Activated CD8-positive, alpha-beta memory T cell treated with anti-CD3 and anti-CD28 coated beads for 1 hour (primary cell): ENCODE measurements at places on chromosomes 2 and 18.

DNA sequence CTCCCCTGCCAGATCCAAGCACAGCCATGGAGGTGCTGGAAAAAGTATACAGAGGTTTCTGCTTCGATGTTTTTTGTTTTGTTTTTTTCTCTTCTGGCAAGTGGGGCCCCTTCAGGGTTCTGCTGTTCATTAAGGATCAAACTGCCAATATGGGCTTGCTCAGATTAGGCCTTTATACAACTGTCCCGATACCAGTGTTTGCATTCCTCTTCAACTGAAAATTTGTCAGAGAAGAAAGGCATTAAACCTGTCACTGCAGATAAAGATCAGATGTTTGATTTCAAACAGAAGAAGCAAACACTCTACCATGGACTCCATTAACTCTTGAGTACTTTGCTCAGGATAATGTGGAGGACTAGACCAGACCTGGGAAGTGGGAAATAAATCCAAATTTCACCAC is 396.0 kb upstream of the SMIM21 start:
- DNase-seq, result no peak

- no peak for DNase-seq
Measured at GRCh38 chr18:23814991-23815614, 125.8 kb downstream of the LAMA3 start.

- no peak for DNase-seq
Measured at GRCh38 chr2:45445037-45445436, 166.0 kb downstream of the SRBD1 start.

DNA sequence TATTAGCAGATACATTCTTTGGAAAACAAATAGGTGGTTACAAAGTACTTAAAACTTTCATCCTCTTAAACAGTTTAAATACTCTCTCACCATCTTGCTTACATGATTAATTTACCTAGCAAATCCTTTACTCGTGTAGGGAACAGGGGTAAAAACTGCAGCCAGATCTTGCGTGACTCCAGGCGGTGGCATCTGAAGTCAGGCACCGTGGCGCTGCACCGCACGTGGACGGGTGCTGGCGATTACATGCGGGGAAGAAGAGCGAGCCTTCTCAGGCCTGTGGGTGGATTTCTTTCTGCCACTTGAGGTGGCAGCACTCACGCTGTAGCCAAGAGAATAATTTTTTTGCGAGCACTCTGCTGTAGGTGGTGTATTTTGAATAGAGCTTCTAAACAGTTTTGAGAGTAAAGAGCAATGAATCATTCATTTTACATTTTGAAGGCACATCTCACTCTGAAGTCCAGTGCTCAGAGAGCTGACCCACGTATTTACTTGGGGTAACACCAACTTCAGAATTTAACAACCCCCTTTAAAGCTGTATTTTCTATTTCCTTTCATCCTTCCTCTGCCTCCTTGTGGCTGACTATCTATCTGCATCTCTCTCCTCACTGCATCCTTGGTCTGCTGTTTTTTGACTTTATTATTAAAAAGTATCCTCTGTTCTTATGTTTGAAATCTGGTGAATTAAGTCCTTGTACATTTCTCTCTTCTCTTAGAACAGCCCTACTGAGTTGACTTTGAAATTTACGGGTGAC is 68.9 kb downstream of the EPAS1 start:
- DNase-seq, result no peak

DNA sequence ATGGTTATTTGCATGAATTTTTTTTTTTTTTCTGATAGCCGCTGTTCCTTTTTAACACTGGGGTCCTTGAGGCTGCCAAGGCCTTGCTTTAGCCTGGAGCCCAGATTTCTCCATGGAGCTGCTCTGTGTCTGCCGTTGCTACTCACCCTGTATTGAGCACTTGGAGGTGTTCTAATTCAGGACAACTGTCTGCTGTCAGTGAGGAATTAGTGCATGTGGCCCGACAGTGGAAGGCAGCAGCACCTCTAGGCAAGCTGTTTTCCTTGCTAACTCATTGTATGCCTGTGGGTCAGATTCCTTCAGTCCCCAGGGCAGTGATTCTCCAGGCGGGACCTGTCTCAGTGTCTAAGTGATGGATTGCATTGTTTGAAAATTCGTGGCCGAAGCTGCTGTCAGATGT is 147.7 kb upstream of the DPP10 start:
- DNase-seq, result no peak

GRCh38 chr2:239167766-239168444 is 232.9 kb downstream of the HDAC4 start:
- DNase-seq, result no peak
